KBM-7 (cell line): ENCODE measurements at places on chromosomes 13 and 19.
A peak's percentile ranks its signal among the peaks of the same experiment; 100 is the strongest.

DNA sequence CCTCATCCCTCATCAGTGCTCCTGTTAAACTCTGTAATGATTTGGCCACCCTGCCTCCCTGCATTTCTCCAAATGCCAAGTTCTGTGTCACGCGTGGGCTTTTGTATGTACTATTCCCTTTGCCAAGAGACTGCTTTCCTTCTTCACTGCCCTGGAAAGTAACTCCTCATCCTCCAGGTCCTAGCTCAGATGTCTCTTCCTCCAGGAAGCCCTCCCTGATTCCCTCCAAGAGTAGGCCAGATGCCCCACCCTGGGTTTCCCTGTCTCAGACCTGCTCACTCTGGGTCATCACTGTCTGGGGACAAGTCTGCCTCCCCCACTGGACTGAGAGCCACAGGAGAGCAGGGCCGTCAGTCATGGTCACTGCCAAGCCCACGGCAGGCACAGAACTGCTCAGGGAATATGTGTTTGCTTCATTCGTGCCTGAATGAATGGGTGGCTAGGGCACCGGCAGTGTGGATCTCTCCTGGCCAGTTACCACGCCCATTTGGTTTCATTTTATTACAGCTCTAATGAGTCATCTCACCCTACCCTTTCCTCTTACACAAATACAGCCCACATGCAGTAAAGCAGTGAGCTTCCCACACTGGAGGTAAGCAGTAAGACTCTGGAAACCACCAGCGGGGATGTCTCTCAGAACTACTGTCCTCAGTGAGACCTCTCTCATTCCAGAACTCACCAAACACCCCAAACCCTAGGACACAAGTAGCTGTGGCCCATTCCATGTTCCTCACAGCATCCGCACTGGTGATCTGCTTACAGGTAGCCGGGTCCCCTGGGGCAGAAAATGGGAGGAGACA lies 12.1 kb upstream of the GPR4 start:
- peak; percentile 71 for DNase-seq

- DNase-seq = no peak
These were observed 151.0 kb upstream of the TMTC4 start for GRCh38 chr13:100825557-100825956.

GRCh38 chr13:21504379-21504778 lies 45.3 kb upstream of the ZDHHC20 start:
- no peak for DNase-seq

DNA sequence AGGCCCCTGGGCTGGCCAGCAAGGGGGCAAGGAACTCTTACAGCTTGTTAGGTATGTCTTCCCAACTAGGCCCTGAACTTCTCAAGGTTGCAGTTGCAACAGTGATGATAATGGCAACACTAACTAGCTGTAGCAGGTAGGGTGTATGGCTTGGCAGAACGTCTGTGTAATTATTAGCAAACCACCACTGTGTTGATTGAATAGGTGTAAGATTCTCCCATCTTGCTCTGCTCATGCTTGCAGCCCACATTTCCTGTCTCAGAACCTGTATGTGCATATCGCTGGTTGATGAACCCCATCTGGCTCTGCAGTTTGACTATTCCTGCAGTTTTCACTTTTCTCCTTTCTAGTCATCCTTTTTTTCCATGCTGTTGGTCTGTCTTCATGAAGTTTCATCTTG lies 178.8 kb downstream of the KATNAL1 start:
- DNase-seq = no peak

GRCh38 chr19:19475849-19476828 lies 39.2 kb downstream of the TSSK6 start:
- no peak for DNase-seq

DNA sequence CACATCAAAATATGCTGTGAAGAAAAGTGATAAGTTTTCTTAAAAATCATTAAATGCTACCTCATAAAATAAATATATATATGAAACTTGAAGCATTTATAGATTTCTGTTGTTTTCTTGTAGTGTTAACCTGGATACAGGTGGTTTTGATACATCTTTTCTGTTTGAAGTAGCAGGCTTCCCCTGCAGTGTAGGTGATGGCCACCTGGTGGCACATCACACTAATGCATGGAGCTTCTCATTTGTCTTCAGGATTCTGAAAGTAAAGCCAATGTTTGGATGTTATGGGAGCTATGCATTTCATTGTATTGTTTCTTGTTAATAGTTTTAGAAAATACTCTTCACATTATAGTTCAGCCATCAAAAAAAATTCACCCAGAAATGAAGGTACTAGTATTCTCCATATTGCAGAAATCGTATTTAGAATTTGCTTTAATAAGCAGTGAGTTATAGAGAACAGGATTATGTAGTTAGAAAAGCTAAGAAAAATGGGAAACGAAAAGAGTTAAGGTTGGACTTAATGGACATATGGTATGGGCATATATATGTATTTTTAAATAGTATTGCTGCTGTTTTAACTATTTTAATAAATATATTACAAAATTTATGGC lies 18.7 kb downstream of the GPR180 start:
- peak; percentile 48 for DNase-seq

DNA sequence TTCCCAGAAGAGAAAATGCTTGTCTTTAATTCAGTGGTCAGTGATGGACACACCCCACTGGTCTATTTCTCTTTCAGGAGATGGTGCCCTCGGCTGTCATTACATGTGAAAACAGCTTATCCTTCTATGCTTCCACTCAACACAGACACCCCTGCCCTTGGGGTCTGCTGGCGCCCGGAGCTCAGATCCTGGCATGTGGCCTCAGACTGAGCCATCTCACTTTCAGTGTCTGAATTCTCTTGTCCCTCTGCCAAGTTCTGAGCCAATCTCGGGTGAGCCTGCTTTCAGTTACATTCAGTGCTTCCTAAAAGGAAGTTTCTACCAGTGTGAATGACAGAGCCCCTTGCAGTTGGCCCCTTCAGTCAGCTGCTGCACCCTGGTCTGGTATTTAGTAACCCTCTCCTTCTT lies 293.6 kb downstream of the DNAJC15 start:
- DNase-seq = peak; percentile 9

- no peak for DNase-seq
These were observed 1.6 kb upstream of the APOC1 start for GRCh38 chr19:44912854-44913253.

DNA sequence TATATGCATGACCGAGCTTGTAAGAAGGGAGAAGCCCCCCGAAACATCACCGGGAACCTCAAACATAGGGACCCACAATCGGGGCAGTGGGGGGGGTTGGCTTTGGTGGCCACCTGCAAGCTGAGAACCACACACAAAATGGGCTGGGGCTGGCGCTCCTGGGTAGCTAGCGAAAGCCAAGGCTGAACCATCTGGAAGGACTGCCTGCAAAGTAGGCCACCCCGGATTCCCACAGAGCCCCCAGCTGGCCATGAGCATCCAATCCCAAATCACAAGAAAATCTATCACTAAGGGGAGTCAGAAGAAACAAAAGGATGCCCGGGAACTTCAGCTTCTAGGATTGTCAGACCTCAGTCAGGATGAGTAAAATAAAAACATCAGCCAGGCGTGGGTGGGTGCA lies 2.8 kb upstream of the PSPN start:
- no peak for DNase-seq

DNA sequence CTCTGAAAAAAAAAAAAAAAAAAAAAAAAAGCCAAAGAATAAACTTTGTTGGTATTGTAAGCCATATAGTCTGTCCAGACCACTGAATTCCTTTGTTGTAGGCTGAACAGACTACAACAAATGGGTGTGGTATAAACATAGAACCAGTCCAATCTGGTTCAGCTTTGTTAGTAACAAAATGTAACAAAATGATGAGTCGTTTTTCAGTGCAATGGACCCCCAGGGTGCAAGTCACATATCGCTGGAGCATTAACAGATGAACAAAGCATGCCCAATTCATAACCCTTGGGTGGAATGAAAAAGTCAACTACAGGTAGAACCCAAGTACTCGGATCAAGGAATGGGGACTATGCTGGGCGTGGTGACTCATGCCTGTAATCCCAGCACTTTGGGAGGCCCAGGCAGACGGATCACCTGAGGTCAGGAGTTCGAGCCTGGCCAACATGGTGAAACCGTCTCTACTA lies 13.6 kb upstream of the FCHO1 start:
- no peak for DNase-seq

GRCh38 chr13:65600702-65601101 lies 1629.4 kb downstream of the PCDH9 start:
- DNase-seq = no peak

GRCh38 chr19:8459520-8460270 lies 14.9 kb downstream of the HNRNPM start:
- no peak for DNase-seq

- peak; percentile 58 for DNase-seq
These were observed 1.1 kb downstream of the COMP start for GRCh38 chr19:18789883-18790565.

- DNase-seq = peak; percentile 90
These were observed 334 bp upstream of the ANGPTL6 start for GRCh38 chr19:10102787-10103236.

DNA sequence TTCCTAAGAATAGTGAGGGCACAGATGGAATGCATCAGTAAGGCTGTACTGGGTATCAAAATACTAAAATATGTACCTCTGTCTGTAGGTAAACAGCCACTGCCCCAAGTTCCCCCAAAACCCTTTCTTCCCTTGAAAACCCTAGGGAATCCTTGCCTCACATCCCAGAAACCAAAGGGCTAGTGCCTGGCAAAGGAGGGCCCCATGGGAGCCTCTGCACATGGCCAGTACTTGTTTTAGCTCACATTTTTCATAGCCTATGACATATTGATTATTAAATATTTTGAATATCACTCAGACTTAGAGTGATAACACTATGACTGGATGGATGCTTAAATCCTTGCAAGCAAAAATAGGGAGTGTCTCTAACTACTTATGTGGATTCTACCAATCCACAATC lies 237.1 kb downstream of the LHFPL6 start:
- no peak for DNase-seq

DNA sequence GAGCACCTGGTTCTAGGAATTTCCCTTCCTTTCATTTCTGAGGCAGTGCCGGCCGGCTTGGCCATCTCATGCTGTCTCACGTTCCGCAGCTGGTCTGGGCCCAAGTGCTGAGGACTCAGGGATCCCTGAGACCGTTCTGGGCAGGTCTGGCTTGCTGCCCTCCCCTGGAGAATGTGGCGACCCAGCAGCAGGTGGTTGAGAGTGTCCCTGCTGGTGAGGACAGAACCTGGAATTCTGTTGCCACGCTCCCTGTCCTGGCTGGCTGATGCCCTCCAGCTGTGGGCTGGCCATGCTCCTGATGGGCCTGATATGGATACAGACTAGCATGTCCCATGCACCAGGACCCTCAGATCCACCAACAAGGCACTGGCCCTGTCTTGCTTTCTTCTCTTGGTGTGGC lies 114.0 kb upstream of the C1QTNF9B start:
- DNase-seq = no peak

GRCh38 chr19:29415507-29415906 lies 110.3 kb upstream of the VSTM2B start:
- peak; percentile 0 for DNase-seq

DNA sequence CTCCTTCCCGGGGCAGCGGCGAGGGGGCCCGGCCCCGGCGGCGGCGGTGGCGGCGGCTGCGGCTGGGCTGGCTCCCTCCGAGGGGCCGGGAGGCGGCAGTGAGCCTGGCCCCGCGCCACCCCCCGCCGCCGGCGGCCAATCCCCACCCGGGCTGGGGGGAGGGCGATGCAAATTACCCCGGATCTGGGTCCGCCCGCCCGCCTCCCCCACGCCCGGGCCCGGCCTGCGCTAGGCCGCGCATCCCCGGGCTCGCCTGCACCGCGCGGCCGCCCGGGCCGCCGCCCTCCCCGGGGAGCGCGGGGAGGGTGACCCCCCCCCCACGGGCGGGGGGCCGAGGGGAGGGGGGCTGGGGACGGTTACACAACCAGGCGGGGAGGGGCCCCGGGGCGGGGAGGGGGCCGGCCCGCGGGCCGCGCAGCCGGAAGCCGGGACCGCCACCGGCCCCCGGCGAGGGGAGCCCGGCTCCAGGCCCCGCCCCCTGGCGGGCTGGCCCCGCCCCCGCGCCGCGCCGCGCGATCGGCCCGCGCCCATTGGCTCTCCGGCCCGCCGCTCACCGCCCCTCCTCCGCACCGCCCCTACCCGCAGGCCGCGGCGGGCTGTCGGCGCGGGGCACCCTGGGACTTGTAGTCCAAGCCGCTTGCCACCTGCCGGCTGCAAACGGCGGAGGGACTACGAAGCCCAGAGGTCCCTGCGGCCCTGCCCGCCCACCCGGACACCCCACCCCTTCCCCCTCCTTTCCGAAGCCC lies 1.1 kb downstream of the ZBTB7A start:
- DNase-seq = peak; percentile 93

DNA sequence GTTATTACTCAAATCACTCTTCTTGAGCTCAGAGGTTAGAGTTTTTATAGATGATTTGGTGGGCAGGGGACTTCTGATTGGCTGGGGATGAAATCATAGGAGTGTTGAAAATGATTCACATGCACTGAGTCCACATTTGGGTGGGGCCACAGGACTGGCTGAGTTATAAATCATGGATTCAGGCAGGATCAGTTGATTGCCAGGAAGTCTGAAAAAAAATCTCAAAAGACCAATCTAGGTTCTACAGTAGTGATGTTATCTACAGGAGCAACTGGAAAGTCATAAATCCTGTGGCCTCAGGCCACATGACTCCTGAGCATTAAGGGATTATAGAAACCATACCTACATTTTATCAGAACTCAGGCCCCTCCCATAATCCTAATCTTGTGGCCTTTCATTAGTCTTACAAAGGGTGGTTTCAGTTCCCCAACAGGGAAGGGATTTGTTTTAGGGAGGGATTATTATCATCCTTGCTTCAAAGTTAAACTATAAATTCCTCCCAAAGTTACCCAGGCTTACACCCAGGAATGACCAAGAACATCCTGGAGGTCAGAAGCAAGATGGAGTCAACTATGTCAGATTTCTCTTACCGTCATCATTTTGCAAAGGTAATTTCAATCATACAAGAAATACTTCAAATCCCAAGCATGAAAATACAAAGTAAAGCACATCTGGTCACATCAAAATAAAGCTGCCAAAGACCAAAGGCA lies 5.6 kb upstream of the CCDC70 start:
- DNase-seq = no peak

- no peak for DNase-seq
These were observed 250.9 kb downstream of the LIG4 start for GRCh38 chr13:107964395-107964794.

GRCh38 chr19:32750441-32751055 lies 31.0 kb downstream of the TDRD12 start:
- DNase-seq = peak; percentile 64

GRCh38 chr19:41308450-41309179 lies 1.4 kb upstream of the CCDC97 start:
- peak; percentile 91 for DNase-seq

- no peak for DNase-seq
These were observed 8.4 kb downstream of the ZNF234 start for GRCh38 chr19:44149776-44150175.

GRCh38 chr13:49936968-49937273 lies 781 bp upstream of the SPRYD7 start:
- no peak for DNase-seq
